ENCODE measurements at places on chromosomes 11 and 22.
A peak's percentile ranks its signal among the peaks of the same experiment; 100 is the strongest.

DNA sequence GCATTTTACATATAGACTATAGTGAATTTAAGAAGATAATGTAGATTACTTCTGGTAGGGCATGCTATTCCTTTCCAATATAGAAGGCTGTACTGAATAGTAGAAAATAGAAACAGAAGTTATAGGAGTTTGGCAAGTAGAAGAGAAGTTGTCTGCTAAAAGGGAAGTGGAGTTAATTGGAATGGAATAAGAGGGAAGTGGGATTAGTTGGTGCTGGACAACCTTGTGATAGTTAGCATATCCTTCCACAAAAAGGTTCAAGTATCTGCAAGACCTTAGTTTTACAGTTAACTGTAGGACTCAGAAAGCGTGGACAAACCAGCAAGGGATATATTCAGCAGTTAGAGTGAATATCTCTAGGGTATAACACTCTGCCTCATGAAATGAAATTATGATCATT lies 185.5 kb downstream of the SWAP70 start:
- DNase-seq: no peak

DNA sequence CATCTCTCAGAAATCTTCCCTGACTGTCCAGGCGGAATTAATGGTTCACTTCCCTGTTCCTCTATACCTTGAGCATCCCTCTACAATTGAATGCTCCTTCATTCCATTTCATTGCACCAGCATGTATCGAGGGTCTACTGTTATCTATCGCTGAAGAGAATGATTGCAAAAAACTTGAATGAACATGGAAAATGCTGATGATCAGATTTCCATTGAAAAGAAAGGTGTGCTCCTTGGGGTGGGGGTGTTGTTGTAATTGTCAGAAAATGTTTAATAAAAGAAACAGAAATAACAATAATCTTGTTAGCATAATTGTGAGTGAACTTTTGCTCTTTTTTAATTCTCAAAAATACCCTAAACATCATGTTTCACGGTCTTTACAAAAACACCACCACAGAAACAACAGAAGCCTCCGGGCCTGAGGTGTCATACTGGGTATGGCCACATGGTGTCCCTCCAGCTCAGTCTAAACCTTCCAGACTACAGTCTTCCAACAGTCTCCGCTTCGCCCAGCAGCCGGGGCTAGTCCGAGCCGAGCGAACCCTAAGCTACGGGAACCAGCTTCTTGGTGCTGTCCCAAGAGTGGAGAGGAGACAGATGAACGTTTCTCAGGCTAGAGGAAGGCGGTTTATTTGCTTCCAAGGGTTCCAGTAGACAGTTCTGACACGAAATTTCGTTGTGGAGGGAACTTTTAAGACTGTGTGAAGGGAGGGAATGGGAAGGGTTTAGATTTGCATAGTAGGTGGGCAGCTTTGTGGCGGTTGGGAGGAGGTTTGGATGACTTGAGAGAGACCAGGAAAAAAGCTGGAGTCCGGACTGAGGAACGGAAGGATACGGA lies 75.8 kb upstream of the ZBED5 start:
- DNase-seq: peak; percentile 92

GRCh38 chr11:73242251-73243092 lies 24.4 kb downstream of the P2RY2 start:
- DNase-seq: peak; percentile 73

DNA sequence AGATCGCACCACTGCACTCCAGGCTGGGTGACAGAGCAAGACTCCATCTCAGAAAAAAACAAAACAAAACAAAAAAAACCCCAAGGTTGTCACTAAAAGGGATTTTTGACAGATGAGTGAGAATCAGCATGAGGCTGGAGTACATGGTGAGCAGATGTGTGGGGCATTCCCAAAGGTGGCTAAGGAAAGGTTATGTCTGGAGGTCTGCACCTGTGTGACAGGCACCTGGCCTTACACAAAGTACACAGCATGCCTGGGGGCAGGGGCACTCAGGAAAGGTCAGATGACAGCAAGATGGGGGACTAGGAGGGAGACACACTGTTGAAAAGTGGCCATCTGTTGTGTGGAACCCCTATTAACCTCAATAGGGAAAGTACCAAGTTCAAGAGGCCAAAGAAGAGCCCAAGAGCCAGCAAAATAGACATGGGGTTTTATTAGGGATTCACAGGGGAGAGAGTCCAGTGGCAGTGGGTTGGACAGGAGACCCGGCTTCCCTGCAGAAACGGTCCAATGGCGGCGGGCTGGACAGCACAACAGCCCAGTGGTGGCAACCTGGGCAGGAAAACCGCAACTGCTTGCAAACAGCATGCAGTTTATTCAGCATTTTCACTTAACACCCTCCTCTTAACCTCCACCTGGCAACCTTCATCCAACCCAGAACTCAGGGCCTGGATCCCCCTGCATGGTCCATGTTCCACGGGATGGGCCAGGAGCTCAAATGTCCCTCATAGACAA lies 101.1 kb downstream of the MICAL2 start:
- DNase-seq: no peak

GRCh38 chr22:28018461-28018927 lies 99.4 kb upstream of the PITPNB start:
- DNase-seq: no peak

DNA sequence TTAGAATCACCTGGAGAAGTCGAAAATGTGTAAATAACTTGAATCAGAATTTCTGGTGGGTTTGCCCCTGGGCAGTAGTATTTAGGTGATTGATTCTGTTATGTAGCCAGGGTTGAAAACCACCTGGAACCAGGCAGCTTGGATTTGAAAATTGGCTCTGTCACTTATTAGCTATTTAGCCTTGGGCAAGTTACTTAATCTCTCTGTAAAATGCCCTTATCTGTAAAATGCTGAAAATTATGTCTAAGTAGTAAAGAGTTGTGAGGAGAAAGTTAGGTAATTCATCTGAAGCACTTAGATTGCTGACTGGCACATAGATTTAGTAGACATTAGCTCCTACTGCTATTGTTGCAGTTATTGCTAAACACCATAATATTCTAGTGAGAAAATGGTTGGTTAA lies 49.3 kb downstream of the PPME1 start:
- DNase-seq: no peak

DNA sequence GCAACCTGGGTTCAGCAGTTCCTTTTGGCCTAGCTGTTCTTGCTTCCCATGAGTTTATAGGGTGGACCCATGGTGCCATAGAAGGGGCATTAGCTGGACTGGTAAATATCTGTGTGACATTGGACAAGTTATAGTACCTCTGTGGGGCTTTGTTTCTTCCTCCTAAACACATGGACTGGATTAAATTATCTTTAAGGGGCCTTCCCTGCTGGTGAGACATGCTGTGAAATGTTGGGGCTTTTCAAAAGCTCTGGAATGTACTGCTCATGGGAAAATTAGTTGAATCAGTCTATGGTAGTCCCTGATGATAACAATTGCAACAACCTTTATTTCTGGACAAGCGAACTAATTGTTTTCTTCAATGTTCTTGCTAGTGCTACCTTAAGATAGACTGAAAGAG lies 276.2 kb downstream of the BLID start:
- DNase-seq: no peak

- DNase-seq: no peak
Observed at GRCh38 chr22:49476176-49476575, 351.5 kb downstream of the BRD1 start.

DNA sequence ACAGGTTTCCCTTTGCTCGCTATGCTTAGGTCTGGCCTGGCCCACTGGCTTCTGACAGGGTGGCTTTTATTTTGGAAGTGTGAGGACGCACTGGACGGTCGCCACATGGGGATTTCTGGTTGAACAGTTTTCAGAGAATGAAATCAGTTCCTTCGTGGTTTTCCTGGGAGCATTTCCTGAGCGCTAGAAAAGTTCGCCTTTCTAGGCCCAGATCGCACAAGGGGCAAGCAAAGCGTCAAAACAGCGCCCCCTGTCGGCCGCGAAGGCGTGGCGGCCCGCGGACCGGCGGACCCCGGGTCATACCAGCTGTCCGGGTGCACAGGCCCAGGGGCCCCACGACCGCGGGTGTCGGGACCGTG lies 12.7 kb upstream of the CYP2R1 start:
- DNase-seq: no peak

Data from ACHN (cell line).